ENCODE measurements at places on chromosomes 3 and 15.

DNA sequence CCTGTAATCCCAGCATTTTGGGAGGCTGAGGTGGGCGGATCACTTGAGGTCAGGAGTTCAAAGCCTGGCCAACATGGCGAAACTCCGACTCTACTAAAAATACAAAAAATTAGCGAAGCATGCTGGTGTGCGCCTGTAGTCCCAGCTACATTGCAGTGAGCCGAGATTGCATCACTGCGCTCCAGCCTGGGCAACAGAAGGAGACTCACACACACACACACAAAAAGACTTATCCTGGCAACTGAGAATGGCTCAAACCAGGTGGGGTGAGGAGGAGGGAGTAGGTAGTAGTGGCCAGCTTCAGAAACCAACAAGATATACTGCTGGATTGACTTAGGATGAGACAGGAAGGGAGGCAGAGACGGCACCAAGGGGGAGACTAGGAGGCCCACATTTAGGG, 53.4 kb upstream of the APEH start:
- DNase-seq = no peak

DNA sequence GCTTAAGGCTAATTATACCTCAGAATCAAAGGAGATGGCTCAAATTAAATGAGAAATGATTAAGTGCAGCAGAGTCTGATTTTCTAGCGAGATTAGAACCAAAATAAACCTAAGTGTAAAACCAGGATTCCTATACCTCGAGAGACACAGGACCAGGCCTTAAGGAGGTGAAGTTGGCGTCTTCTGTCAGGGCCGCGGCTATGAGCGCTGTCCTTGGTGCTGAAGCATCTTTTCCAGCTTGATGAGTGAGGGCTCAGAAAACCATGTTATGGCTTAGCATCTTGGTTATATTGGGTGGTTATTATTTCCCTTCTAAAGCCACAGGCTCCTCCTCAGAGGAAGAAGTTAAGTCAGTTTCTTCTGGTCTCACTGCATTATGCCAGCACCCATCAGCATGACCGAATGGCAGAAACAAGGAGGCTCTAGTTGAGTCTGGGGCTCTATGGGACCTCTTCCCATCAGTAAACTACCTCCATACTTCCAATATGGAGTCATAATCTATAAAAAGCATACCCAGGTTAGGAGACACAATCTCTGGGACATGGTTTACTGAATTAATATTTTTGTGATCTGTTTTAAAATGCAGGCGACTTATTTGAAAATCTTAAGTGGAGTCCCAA, 120.1 kb upstream of the NMNAT3 start:
- no peak for DNase-seq

DNA sequence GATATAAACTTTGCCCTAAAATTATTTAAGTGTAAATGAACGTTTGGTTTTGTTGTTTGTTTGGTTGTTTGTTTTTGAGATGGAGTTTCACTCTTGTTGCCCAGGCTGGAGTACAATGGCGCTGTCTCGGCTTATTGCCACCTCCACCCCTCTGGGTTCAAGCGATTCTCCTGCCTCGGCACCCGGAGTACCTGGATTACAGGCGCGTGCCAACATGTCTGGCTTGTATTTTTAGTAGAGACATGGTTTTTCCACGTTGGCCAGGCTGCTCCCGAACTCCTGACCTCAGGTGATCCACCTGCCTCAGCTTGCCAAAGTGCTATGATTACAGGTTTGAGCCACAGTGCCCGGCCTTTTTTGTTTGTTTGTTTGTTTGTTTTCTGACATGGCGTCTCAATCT, 87.9 kb upstream of the CHD2 start:
- no peak for DNase-seq

GRCh38 chr3:44179246-44179645, 62.4 kb upstream of the TOPAZ1 start:
- DNase-seq = no peak

DNA sequence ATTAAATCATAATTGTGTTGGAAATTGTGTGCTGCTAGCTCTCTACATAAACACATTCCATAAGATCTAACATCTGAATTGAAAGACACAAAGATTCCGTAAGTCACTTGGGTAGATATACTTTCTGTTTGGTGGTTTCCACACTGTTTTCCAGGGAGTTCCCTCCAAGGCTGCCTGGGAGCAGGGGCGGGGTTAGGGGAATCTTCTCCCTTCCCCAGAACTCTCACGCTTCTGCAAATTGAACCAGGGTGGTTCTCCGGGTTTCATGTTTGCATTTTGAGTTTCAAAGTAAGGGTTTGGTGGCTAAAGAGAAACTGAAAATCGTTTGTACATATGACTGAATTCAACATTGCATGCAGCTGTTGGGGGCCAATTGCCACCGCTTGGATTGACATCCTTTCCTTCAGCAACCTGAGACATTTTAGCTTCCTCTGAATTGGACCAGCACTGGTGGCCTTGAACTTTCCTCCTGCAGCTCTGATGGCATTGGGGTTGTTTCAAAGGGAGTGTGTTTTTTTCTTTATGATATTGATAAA, 192.7 kb upstream of the FEZF2 start:
- DNase-seq = no peak

- DNase-seq = no peak
Observed at GRCh38 chr3:143302638-143303171, 183.1 kb downstream of the CHST2 start.

GRCh38 chr3:139358841-139359562, 15.2 kb downstream of the MRPS22 start:
- DNase-seq = no peak

DNA sequence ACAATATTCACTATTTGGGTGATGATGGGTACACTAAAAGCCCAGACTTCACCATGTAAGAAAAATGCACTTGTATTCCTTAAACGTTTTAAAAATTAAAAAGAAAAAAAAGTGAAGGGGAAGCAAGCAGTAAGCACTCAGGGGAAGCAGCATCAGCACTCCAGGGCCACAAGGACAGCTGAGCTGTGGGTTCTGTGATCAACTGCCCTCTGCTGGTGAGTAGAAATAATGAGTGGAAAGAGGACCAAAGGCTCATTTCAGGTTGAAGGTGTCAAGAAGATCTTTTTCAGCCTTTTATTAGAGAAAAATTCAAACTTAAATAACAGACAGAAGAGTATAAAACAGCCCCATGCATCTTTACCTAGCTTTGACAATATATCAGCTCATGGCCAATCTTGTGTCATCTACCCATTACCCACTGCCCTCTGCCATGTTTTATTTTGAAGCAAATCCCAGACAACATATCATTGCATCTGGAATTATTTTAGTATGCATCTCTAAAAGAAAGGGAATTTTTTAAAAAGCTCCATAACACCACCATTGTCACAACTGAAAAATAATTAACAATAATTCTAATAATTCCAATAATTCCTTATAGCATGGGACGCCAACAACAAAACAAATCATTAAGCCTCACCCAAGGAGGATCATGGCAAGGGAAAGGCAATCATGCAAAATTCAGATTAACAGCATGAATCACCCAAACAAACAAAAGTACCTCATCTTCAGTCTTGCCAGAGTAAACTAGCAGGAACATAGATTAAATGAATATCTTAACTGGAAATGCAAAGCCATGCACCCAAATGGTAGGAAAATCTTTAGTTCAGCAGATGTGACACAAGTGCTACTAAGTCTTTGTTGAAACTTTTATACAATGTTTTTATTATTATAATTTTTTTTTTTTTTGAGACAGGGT, 42.5 kb downstream of the TAMM41 start:
- DNase-seq = peak; percentile 64

DNA sequence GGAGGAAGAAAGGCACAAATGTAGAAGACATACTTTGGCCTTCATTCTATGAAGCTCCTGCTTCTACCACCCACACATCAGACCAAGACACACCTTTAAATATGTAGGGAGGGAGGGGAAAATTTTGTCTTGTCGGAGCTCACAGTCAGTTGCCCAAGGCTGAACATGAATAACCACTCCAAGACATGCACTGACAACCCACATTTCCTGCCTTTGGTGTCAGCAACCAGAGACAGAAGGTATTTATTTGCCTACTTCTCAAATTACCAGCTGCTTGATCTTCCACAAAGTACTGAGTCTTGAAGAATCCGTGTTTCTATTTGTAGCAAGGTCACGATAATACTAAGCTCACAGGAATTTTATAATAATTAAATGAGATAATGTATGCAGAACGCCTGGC, 169.7 kb downstream of the KCNMB2 start:
- DNase-seq = no peak

DNA sequence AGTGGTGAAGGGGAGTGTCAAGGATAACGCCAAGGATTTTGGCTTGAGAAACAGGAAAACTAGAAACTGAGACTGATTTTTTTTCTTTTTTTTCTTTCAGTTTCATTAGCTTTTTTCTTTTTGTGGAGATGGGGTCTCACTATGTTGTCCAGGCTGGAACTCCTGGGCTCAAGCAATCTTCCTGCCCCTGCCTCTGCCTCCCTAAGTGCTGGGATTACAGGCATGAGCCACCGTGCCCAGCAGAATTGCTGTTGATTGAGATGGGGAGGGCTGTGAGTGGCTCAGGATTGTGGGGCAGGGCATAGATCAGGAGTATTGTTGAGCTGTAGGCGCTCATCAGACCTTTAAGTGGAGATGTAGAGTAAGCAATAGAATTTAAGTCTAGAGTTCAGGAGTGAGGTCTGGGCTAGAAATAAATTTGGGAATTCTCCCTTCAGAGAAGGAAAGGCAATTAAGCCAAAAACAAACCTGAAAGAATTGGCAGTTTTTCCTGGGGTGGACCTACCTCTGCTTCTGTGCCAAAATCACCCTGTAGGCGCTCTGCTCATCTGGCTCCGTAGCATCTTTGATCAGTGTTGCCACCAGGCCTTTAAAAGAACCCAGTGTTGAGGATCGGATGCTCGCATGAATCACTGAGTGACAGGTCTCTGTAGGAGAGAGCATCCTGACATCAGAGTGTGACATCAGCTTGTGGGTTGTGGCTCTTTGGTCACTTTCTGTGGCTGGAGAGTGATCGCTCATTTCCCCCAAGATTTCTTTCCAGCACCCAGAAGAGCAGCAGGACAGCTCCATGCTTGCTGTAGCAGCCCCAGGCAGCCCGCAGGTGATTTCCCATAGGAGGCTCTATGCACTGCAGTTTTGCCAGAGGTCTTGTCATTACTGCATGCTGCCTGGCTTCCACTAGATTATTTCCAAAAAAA, 15.8 kb downstream of the ABHD17C start:
- DNase-seq = no peak

- DNase-seq = no peak
Observed at GRCh38 chr3:123576122-123576521, 8.7 kb downstream of the HACD2 start.

Measured in CD4-positive, alpha-beta T cell treated with Interleukin-10 for 1 hour (primary cell).